ENCODE measurements at places on chromosomes 6 and 20.

DNA sequence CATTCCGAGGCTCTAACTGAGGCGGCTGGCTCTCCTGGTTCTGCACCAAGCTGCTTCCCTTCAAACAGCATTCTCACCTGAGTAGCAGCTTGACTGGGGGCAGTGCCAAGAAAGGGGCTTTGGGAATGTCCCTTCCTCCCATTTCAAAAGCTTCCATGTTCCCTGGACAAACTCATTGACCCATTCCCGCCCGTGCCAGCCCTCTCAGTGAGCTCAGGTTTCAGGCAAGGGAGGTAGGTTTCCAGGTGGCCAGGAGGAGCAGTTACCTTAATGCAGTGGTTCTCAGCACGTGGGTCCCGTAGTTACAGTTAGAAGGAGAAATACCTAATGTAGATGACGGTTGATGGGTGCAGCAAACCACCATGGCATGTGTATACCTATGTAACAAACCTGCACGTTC, 135.2 kb downstream of the ELOVL4 start:
- no peak for DNase-seq

GRCh38 chr20:19506021-19506420, 252.0 kb upstream of the RIN2 start:
- no peak for DNase-seq

GRCh38 chr6:89999154-89999553, 104.9 kb downstream of the GJA10 start:
- DNase-seq = no peak

- DNase-seq = no peak
Observed at GRCh38 chr6:93562582-93562981, 143.2 kb upstream of the EPHA7 start.

GRCh38 chr6:131729550-131729949, 18.7 kb upstream of the CTAGE9 start:
- no peak for DNase-seq

DNA sequence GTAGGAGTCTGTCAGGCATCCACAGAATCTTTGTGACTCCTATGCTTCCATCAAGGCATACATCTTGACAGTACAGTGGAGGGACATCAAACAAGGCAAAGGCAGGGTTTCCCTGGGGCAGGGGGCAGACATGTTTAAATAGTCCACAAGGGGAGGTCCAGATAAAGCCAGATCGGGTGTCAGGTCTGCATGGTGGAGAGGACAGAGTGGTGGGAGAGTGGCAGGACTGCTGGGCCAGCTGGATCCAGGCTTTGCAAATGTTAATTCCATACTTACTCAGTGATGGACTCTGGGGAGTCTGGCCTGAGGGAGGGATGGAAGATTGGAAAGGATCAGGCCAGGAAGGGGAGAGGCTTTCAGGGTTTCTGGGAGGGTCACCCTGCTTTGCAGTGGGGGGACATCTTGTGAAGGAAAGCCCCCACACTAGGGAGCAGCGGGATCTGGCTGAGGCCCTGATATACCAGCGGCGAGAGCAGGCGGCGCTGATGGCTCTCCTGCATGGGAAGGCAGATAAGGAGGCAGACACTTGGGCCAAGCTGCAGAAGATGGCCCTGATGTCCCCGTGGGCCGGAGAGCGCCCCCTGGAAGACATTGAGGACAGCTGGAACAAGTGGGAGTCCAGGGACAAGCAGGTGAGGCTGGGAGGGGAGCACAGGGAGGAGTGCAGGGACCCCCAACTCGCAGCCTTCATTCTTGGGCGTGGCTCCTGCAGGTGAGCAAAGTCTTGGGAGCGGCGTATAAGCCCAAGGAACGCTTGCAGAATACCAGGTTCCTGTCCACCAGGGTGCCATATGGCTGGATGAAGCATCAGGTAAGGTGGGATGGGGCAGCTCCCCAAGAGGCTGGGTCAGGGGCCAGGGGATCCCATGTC, 44.6 kb downstream of the SUN5 start:
- DNase-seq = no peak

- peak; percentile 22 for DNase-seq
Observed at GRCh38 chr6:135851442-135852271, at the start of gene PDE7B. PDE7B (plus strand) TSS chr6:135851701.

- DNase-seq = no peak
Observed at GRCh38 chr6:102015431-102015830, 621.9 kb downstream of the GRIK2 start.

GRCh38 chr6:111850295-111850937, 22.8 kb downstream of the FYN start:
- DNase-seq = no peak

GRCh38 chr6:69162811-69163210, 527.7 kb downstream of the ADGRB3 start:
- no peak for DNase-seq

Data from stimulated activated CD4-positive, alpha-beta T cell treated with anti-CD3 and anti-CD28 coated beads, Interleukin-4, amount 100 ng/mL, for 24 hours (primary cell).